SW 1271 (cell line): ENCODE measurements at places on chromosomes 5 and 9.

DNA sequence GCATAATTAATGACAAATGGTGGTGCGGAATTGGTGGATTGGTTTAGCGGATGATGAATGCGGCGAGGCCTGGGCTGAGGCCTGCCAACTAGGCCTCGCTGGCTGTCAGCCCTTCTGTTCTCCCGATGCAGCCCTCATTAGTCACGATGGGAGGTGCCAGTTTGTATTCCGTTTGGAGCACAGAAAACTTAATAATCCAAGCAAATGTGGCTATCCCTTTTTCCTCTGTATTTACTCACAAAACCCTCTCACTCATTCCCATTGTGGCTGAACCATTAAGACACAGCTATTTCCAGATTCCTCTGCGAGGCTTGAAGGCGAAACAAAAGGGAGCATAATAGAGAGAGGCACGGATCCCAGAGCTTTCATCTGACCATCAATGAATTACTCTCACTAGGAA, 114.3 kb downstream of the MVB12B start:
- DNase-seq = no peak

GRCh38 chr9:4923580-4924544, 61.2 kb upstream of the JAK2 start:
- DNase-seq = no peak

DNA sequence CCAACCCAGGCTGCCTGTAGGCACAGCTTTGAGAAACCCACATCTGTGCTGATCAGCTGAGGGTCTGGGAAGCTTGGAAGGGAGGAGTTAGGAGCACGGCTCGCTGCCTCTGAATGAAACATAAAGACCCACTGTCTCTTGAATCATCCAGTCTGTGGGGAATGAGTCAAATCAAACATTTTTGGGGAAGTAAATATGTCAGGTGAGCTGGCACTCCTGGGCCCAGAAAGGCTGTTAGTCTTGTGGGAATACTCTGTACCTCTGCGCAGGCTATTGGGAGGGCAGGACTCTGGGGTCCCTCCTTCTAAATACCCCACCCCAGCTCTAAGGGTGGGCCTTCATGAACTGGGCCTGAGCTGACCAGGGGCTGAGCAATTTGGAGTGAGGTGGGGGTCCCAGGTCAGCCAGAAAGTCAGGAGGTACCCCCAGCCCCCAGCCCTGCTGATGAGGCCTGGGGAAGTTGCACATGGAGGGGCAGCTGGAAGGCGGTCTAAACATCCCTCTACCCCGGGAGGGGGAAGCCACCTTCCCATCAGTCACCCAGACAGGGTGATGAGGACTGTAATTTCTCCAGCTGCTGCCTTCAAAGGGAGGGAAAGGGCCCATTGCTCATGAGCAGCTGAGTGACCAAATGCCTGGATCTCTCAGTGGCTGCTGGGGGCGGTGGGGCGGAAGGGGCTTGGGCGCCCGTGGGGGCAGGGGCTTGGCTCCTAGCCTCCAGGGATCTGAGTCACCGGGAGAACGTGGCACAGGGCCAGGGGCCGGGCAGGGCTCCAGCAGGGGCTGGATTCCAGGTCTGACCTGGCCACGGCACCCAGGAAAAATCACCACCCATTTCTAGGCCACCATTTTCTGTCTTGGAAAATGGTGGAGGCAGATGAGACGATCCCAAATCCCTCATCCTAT, 10.8 kb downstream of the FIBCD1 start:
- no peak for DNase-seq

DNA sequence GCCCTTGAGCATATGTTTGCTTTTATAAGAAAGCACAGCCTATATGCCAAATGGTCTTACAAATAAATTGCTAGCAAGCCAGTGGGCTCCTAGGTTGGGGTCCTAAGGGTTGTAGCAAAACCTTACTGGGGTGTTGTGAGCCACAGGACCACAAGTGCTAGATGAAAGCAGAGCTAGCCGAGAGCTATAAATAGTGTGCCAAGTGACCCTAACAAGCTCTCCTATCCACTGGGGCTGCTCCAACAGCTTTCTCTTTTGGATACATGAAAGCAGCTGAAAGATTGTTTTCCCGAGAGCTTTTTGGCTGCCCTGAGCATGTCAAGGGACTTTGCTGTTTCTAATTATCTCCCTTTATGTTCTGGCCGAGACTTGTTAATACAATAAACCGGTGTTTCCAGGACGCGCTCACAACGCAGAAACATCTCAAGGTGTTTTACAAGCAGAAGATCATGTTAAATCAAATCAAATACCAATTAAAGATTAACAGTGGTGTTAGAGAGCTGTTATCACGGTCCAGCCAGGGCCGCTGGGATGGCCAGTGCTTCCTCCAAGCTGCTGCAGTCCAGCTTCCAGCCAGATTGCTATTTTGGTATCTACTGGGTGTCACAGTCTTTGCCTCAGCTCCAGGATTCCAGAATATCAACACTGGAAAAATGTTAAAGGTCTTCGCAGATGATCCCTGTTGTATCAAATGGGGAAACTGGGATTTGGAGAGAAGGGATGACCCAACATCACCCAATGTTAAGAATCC, 351.0 kb downstream of the ASTN2 start:
- DNase-seq = no peak

DNA sequence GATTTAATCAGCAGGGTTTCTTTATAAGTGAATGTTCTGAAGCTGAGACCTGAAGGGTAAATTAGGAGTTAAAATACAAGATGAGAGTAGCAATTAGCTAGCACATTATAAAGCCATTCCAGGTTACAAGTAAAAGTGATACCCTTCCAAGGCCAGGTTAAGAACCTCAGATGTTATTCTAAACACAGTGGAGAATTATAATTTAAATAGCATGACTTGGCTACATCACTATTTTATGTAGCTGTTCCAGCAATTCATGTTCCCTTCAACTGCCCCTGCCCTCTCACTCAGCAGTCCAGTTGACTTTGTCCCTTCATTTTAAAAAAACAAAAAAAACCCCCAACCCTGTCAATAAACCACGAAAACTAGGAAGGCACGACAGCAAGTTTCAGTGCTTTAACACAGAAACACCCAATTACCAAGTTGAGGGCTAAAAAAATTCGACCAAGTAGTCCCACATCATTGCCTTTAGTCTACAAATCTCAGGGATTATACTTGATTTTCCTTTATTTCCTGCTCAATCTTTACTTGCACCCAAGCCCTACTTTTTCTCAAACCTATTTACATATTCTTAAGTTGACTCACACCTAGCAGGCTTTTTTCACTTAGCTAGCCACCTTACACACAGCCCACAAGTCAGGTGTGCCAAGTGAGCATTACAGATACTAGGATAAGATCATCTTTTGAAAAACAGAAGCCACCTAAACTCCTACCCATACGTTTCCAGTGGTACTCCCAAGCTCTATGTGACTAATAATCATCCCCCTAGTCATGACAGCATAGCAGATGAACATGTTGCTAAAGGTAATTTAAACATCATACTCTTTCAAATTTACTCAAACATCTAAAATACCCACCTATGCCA, 3.4 kb downstream of the RPL37 start:
- no peak for DNase-seq

- DNase-seq = no peak
Measured at GRCh38 chr5:40746703-40747102, 9.1 kb downstream of the TTC33 start.

DNA sequence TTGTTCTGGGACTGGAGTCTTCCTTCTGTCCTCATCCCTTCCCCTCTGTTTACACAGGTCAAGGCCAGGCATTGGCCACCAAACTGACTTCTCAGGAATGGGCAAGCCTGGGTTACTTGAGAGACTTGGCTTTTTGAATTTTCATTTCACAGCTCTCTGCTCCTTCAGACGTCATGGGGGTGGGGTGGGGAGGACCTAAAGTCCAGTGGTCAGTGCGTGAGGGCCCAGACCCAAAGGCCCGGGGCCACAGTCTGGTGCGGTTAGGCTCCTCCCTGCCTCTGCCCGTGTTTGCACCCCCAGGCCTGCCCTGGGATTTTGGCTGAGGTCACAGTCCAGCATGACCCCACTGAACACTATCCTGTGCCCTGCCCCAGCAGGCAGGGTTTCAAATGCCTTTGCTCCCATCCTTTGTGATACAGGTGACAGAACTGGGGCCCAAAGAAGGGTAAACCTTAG, 4.1 kb upstream of the CXXC5 start:
- DNase-seq = no peak

- no peak for DNase-seq
Measured at GRCh38 chr5:74432216-74432615, 208.3 kb downstream of the ENC1 start.
